GM04503 (cell line): ENCODE measurements at places on chromosomes 2 and 18.

DNA sequence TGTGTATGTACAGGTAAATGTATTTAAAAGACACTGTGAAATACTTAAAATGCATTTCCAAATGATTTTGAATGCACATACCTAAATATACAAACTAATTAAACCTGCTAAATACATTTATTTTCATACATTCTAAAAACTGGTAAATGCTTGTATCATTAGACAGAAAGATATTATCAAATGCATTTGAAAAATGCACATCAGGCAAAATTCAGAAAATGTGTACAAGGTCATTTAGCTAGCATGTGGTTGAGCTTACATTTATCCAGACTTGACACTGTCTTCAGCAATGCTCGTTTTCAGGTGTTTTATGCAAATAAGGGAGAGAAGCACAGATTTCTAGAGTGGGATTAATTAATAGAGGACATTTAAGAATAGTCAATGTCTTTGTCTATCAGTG is 374.2 kb downstream of the SUCLG1 start:
- DNase-seq: no peak

DNA sequence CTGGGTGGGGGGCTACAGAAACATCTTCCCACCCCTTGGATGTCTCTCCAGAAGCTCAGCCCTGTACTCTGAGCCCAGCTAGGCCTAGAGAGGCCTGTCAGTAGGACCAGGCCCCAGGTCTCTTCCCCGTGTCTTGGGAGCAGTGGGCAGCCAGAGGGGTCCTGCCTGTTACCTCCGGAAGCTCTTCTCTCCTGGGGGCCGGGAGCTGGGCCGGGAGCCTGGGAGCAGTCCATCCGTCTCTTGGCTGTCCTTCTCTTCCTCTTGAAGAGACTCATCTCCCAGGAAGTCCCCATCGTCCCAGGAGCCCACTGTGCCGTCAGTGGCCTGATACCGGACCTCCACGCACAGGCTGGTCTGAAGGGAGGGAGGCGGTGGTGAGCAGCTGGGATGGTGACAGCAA is 38.3 kb upstream of the OTOF start:
- no peak for DNase-seq

GRCh38 chr2:5538772-5539171 is 153.4 kb upstream of the SOX11 start:
- no peak for DNase-seq

GRCh38 chr2:85954590-85955458 is 66.0 kb upstream of the ST3GAL5 start:
- no peak for DNase-seq

DNA sequence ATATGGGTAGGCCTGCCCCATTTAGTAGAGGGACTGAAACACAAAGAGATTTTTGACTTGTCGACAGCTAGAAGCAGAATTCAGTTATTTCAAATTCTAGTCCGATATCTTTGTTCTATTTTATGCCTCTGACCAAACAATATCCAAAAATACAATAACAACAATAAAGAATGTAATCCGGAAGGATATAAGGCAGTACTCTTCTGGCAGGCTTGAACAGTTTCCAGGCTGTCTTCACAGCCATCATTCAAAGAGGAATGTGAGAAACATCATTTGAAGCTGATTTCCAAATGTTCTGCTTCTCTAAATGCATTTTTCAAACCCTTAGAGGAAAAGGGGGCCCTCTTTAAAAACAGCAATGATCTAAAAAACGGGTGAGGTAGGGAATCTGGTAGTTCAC is 36.7 kb upstream of the SPTBN1 start:
- no peak for DNase-seq

DNA sequence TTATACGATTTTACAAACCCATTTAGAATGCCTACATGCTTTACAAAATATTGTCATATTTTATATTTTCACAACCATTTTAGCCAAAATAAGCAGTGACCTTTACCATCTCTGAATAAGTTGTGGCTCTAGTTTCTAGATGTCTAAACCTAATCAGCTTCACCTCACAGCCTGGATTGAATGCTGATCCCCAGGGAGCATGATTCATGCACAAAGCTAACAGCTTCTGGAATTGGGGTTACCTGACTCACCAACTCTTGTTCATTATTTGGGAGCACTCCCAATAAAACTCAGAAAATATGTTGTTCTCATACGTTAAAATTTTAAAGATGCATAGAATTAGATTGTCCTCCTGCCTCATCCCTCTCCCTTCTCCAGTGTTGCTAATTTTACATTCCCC is 611.7 kb upstream of the NETO1 start:
- DNase-seq: no peak

- no peak for DNase-seq
Measured at GRCh38 chr2:28166956-28167355, 225.7 kb upstream of the FOSL2 start.

DNA sequence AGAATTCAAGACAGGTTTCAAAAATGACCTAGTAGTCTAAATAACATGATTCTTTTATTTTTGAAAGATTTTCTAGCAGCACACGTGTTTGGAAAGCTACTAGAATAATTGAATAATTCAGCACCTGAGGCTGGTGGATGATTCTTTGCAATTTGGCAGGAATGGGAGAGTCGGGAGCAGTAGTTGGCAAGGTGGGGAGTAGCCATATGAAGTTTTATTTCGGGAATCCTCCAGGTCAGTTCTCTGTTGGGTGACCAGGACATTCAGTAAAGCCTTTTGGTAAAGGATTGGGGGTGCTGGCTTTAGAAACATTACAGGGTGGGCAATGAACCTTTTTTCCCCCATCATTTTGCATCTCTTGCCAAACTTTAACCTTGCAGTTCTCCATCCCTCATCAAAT is 75.0 kb upstream of the LYPD6B start:
- no peak for DNase-seq

DNA sequence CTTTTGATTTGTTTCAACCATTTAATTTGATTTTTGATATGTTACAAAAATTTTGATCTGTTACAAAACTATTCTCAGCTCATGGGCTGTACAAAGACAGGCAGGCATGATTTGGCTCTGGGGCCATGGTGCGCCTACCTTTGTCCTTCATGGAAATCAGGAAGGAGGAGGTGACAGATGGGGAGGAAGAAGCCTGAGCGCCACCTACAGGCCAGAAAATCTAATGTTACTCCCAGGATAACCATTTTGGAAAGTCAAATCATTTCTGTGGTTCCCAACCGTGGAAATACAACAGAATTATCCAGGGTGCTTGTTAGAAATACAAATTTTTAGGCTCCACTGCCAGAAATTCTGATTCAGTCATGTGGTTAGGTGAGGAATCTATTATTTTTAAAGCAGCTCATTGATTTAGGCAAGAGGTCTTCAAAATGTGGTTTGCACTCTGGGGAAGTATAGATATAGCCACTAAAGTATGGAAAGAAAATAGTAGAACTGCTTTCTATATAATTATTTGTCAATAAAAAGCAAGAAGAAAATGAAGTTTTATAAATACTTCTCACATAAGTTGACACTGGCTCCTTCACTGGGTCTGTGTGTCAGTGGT is 93.9 kb downstream of the EVA1A start:
- no peak for DNase-seq

GRCh38 chr18:3321133-3321812 is 59.3 kb downstream of the MYL12B start:
- no peak for DNase-seq

GRCh38 chr2:227326783-227327182 is 1.7 kb downstream of the MFF start:
- DNase-seq: no peak

GRCh38 chr2:231883468-231883881 is 42.7 kb downstream of the NPPC start:
- DNase-seq: peak; percentile 8

- DNase-seq: no peak
Measured at GRCh38 chr2:209380293-209380692, 43.6 kb upstream of the MAP2 start.
